ENCODE measurements at places on chromosomes 7 and 10.

DNA sequence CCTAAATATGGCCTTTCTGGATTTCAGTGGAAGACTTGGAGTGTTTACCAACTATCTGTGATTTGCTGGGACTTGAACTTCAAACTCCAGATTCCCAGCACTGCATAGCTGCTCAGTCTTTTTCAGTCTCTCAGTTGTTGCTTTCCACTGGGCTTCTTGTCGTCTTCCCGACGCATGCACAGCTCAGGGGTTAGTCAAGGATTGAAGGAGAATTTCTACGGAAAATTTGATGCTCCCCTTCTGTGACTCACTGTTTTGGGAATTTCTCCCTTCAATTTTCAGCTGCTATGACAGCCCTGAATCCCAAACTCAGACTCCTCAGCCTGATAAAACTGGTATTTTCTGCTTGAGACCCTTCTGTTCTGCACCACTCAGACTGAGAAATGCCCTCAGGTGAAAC lies 91.7 kb downstream of the CYP26A1 start:
- no peak for DNase-seq

DNA sequence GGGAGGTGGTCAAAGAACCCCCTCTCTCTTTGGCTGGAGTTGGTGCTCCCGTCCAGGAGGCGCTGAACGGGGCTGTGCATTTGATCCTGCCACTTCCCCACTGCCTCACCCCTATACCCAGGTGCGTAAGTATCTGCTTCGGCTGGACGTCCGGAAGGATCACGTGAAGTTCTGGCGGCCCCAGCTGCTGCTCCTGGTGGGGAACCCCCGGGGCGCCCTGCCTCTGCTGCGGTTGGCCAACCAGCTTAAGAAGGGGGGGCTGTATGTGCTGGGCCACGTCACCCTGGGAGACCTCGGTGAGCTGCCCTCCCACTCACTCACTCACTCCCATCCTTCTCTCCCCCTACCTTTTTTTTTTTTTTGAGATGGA lies 5.6 kb upstream of the TRIP6 start:
- no peak for DNase-seq

DNA sequence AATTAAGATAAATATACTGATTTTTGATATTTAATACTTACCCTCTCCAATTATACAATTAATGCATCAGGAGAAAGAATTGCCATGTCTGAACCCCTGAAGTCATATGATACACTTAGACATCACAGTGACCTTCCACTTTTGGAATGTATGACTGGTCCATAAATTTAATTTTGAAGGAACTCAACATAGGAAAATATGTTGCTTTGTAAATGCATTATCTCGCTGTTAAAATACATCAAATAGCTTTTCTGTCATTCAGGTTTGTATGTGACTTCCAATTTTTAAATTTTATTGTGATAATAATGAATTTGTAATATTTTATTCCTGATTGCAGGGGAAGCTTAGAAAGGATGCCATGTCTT lies 631.9 kb upstream of the ANKRD30A start:
- DNase-seq = no peak

DNA sequence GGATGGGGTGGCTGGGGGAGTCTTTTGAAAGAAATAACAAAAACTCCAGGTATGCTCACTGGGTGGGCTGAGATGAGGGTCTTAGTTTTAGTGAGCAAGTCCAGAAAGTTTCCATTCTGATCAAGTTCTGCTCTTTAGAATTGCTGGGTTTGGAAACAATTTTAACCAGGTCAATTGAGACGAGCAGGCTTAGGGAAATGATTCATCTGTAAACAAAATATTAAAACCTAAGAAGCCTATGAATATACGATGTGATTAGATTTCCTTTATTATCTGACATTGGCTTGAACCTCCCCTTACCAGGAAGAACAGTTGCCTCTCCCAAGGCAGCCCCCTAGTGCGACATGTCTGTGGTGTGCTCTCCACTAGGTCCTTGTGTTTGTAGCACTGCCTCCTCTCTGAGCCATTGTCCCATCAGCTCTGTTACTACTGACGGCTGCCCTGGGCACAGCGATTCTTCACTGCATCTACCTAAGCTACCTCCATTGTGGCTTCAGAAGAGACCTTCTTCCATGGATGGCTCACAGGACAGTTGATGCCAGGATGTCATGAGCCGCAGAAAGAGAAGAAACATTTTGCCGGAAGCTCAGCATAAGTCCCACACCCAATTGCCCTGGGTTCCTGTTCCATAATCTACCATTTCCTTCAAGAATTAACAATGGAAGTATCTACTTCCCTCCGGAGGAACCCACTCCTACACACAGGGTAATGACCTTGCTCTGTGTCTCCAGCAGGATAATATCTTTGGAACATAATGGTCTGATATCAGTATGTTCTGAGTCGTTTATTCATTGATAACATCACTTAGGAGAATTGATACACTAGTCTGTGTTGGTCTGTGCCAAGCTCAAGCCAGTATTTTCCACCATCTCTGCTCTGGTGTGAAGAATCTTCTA lies 95.1 kb upstream of the ITGB1 start:
- DNase-seq = no peak

- DNase-seq = no peak
Observed at GRCh38 chr10:31456468-31456867, 137.5 kb downstream of the ZEB1 start.

GRCh38 chr7:87875151-87876039 lies 765 bp downstream of the SLC25A40 start:
- DNase-seq = peak; percentile 46

- DNase-seq = no peak
Observed at GRCh38 chr10:6348096-6348874, 145.6 kb downstream of the PFKFB3 start.

GRCh38 chr7:77903597-77903996 lies 105.0 kb downstream of the PHTF2 start:
- DNase-seq = no peak

DNA sequence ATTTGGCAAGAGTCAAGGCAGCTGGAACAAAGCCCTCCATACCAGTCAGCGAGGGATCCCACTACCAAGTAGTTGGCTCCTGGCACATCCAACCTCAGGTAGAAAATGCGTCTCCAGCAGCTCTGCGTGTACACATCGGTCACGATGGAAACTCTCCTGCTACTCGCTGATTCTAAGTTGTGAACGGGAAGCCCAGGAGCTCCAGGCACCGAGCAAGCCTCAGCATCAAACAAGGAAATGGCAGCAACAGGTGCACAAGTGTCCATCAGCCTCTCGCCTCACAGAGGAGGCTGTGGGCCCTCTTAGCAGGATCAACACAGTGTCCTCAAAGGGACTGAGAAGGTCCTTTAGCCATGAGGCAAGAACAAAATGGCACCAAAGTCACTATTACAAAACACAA lies 127.0 kb downstream of the TCERG1L start:
- no peak for DNase-seq

- no peak for DNase-seq
Observed at GRCh38 chr7:20650782-20651181, 35.3 kb downstream of the ABCB5 start.

- no peak for DNase-seq
Observed at GRCh38 chr10:3389130-3389529, 216.5 kb upstream of the PITRM1 start.

GRCh38 chr7:70703785-70704184 lies 428.2 kb upstream of the GALNT17 start:
- peak; percentile 53 for DNase-seq

DNA sequence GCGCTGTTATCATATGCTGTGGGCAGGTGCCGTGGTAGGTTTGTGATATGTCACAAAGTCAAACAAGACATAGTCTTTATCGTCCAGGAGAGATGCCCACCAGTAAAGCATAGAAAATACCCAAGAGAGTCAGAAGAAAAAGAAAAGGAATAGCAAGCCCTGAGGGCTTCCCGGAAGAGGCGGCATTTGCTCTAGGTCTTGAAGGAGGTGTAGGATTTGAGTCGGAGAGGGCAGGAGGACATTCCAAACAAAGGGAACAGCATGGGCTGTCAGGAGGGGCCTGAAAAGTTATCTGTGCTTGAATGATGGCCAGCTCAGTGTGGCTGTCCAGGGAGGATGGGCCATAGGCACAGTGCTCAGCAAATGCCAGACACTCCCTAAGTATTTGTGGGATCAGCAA lies 42.2 kb downstream of the COL13A1 start:
- no peak for DNase-seq

GRCh38 chr10:13396369-13396768 lies 48.3 kb upstream of the SEPHS1 start:
- no peak for DNase-seq

DNA sequence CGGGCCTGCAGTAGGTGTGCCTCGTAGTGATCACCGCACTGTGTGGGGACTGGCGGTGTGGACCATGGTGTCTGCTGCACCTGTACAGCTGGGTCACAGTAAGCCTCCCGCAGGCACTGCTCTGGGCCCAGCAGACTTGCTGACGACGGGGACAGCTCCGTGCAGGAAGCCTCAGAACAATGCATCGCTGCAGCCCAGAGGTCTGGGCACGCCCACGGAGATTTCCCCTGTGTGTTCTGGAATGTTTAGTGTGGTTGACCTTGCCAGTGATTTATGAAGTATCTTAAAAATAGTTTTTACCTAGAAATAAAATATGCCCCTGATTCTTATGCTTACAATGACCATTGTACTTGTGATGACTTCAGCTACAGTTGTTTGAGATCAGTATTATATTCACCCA lies 59.1 kb upstream of the ZNF32 start:
- DNase-seq = no peak

DNA sequence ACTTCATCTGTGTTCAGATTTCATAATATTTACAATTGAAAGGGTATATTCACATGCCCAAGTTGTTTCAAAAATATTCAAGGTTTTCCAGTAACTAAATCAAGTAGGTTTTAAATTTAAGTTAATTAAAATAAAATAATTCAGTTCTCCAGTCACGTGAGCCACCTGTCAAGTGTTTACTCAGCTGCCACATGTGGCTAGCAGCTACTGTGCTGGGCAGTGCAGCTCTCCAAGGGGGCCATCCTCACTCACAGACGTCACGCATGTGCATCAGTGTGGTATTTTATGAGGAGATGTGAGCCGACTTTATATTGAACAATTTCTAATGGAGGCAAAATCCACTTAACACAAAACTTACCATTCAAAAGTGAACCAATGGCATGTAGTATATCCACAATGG lies 69.7 kb upstream of the CAMK2B start:
- DNase-seq = peak; percentile 84

DNA sequence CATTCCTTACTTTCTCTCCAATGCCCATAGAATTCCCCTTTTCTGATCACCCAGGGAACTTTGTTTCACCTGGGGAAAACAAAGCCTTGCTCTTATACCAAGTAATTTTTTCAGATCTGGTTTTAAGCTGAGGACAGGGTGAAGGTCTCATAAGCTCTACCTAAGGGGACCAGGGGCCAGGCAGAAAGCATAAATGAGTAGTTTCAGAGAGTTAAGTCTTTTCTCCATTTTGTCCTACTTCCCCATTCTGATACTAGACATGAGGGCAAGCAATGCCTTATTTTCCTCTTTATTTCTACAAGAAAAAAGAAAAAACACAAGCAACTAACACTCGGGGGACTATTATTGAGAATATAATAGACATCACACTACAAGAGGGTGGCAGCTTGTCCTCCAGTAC lies 2.9 kb downstream of the AKR1D1 start:
- DNase-seq = no peak

DNA sequence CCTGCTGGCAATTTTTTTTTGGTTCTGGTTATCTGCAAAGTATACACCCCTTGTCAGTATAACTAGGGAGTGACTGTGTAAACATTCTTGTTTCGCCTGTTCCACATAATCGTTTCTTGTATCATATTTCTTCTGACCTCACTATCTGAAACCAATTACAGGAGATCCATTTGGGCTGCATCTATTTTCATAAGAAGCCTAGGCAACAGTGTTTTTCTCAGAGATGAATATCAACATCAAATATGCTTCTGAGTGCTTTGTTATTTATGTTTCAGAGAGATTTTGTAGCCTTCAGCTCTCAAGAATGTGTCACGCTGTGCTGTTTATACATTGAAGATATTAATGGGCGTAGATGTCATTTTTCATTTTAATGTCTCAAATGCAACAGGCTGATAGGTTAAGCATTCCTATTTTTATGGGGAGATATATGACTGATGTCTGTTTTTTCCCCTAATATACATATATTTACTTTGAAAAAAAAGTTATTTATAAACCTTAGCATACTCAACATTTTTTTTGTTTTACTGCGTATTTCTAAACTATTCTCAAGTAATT lies 115.5 kb downstream of the FOXP2 start:
- peak; percentile 59 for DNase-seq

DNA sequence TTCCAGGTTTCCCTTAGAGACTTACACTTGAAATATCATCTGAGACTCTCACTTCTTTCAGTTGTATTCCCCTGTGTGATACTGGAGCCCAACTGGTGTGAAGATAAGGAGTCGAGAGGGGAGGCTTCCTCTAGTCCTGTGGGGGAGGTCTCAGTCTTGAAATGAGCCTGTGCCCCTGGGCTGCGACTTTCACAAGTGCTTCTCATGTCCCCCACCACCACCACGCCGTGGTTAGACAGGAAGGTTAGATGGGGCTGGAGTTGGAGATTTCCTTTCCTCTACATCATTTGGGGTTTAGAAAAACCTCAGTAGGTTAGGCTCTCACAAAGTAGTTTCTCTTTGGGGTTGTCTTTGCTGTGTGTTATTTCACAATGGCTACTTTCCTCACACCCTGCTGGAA lies 25.6 kb upstream of the MKX start:
- DNase-seq = no peak

DNA sequence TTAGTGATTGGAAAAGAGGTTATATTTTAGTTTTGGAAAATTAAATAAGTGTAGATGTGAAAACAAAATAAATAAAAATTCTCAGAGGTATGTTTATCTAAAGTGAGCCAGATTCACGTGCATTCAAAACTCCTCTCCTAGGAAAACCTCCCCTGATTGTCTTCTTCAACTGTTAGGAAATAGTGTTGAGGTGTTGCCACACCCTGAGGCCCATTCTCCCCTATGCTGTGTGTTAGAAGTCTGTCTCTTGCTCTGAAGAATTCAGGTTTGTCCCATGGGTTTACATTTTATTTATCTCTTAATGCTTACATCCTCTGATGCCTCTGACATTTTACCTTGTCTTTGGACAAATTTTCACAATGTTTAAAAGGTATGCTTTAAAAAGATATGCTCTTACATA lies 40.3 kb downstream of the PTPRE start:
- no peak for DNase-seq

- DNase-seq = peak; percentile 72
Observed at GRCh38 chr7:24572393-24572996, 757 bp upstream of the PALS2 start.
